Natural killer cell (primary cell): ENCODE measurements at places on chromosomes 7 and 10. TPM values are rescaled to one million over a fixed set of nuclear protein-coding genes. Genes with fewer than 3 reads are reported as not detected.

Gene ACBD7
- 0.48 TPM for total RNA-seq

Gene A1CF
- not detected for total RNA-seq

Gene FAM221A
- total RNA-seq, result 7.4 TPM

Gene AIFM2
- 3.9 TPM for total RNA-seq

Gene PRKAR1B
- total RNA-seq, result 3.0 TPM

Gene CPA2
- not detected for total RNA-seq

Gene ZNF479
- total RNA-seq, result not detected

Gene POLR2J2
- total RNA-seq, result 63.8 TPM

Gene NRG3
- total RNA-seq, result not detected

Gene ATG9B
- total RNA-seq, result 4.5 TPM

Gene CCL24
- not detected for total RNA-seq

Gene NDUFA5
- total RNA-seq, result 50.4 TPM

Gene ACTR3C
- 7.2 TPM for total RNA-seq

Gene UTF1
- total RNA-seq, result not detected

Gene EIF5AL1
- total RNA-seq, result 0.14 TPM

Gene MICU1
- 29.4 TPM for total RNA-seq

Gene BHLHA15
- 3.3 TPM for total RNA-seq

Gene TMEM176A
- not detected for total RNA-seq

Gene GNAI1
- 1.1 TPM for total RNA-seq

Gene CDC14C
- not detected for total RNA-seq

Gene GARIN1A
- 1.1 TPM for total RNA-seq

Gene KCNH2
- total RNA-seq, result not detected

Gene ACTL6B
- not detected for total RNA-seq

Gene MACROH2A2
- total RNA-seq, result 1.4 TPM

Gene BAMBI
- 0.94 TPM for total RNA-seq

Gene PTPN20
- total RNA-seq, result 0.78 TPM

Gene ZNF655
- 171 TPM for total RNA-seq

Gene AKR1C2
- not detected for total RNA-seq

Gene SPDYE6
- total RNA-seq, result not detected

Gene IRF5
- total RNA-seq, result 19.5 TPM

Gene HMX2
- total RNA-seq, result not detected

Gene PNLIP
- not detected for total RNA-seq

Gene MYO1G
- 371 TPM for total RNA-seq

Gene HTR7
- total RNA-seq, result 0.11 TPM

Gene SPDYE18
- 3.7 TPM for total RNA-seq

Gene SGMS1
- total RNA-seq, result 32.7 TPM

Gene SDK1
- not detected for total RNA-seq
